ENCODE measurements at places on chromosomes 16 and 17. TPM values are rescaled to one million over a fixed set of nuclear protein-coding genes. Genes with fewer than 3 reads are reported as not detected.
A peak's percentile ranks its signal among the peaks of the same experiment; 100 is the strongest.

The PITPNM3 gene
- total RNA-seq: 15.9 TPM

The NPIPB13 gene
- 1.5 TPM for total RNA-seq

The ZNF174 gene
- 13.8 TPM for total RNA-seq

The PRDM7 gene
- not detected for total RNA-seq

The MRM3 gene
- total RNA-seq: 28.9 TPM

The KRTAP3-1 gene
- total RNA-seq: not detected

The SLC13A2 gene
- total RNA-seq: 1.2 TPM

The ARL16 gene
- total RNA-seq: 29.2 TPM

GRCh38 chr17:46963571-46963970 lies 15.5 kb downstream of the RPRML start:
- DNase-seq: no peak

DNA sequence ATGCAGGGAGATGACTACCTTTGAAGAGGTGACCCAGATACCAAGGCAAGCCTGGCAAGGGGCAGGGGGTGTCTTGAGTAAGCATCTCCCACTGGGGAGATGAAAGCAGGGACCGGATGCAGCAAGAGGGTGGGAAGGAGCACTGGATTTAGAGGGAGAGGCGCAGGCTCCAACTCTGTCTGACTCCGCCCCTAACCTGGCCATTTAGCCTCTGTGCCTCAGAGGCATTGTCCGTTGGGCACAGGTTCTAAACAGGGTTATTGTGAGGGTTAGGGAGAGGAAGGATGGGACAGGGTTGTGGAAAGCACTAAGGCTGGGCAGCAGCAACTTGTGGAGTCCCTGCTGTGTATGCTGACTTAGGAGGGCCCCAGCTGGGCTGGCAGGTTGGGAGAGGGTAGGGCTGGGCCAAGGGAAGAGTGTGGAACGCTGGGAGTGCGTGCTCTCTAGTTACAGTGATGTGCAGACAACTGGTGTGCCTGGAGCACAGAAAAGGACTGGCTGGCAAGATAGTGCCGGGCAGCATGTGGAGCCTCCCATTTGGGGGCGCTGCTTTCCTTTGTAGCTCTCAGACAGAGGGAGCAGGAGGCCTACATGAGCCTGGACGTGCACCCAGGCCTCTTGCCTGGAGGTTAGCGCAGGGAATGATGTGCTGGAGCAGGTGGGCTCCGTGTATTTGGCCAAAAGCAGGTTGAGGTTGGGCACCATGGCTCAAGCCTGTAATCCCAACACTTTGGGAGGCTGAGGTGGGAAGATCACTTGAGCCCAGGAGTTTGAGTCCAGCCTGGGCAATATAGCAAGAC lies 26.2 kb downstream of the TBX2 start:
- DNase-seq: no peak

DNA sequence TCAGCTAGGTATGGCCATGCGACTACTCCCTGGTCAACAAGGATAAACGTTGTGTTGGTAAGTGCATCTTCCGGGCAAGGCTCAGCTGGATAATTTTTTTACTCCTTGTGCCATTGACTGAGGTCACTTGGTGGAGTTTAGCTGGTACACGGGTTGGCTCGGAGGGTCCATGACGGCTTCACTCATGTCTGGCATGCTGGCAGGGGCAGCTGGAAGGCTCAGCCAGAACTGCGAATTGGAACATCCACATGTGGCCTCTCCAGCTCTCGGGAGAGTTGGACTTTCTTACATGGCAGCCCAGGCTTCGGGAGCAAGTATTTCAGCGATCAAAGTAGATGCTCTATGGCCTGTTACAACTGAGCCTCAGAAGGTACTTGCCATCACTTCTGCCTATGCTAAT lies 31.5 kb upstream of the CRYBA1 start:
- DNase-seq: peak; percentile 62

DNA sequence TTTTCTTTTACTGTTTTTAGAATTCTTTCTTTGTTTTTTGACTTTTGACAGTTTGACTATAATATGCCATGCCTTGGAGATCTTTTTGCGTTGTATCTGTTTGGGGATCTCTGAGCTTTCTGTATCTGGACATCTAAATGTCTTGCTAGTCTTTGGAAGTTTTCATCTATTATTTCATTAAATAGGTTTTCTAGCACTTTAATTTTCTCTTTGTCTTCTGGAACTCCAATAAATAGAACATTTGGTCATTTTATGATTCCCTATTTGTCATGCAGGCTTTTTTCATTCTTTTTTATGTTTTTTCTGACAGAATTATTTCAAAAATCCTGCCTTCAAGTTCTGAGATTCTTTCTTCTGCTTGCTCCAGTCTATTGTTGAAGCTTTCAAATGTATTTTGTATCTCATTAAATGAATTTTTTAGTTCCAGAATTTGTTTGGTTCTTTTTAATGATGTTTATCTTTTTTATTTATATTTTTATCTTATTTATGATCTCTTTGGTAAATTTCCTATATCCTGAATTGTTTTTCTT lies 201.4 kb downstream of the CHD9NB start:
- no peak for DNase-seq

DNA sequence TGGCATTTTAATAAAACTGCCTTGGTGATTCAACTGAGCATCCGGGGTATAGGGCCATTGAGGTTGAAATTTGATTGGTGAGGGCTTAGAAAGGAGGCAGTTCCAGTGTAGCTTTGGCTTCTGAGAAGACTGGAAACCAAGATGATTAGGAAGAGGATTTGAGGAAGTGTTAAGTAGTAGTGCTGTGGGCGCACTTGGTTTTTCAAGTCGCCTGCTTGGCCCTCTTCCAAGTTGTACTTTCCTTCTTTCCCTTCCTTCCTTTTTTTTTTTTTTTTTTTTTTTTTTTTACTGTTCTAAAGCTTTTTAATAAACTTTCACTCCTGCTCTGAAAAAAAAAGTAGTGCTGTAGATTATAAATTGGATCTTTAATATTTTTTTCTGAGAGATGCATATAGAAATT lies 320.5 kb downstream of the UTP18 start:
- no peak for DNase-seq

DNA sequence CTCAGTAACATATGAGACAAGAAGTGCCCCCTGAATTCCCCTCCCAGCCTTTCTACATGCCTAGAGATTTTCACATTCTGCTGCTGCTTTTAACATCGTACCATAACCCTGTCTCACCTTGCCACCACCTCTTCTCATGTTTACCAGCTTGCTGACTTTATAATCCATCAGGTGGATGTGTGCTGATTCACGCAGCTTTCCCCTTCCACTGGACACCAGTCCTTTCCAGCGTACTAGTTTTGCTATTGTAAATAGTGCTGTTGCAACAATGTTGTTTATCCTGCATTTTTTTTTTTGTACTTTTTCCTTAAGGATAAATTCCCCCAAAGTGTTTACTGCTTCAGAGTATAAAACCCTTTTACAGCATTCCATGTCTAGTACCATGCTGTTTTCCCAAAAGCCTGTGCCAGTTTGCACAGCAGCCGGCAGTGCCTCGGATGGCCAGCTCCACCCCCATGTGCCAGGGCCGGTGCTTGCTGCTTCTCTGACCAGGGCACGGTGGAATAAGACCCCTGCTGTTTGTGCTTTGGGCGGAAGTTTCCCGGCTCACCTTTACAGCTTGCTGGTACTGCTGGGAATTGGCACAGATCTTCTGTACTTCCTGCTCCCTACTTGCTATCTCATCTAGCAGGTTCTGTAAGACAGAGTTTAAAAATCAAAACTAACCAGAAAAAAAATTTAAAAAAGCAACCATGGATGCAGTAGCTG lies 41.3 kb downstream of the UBN1 start:
- DNase-seq: no peak

DNA sequence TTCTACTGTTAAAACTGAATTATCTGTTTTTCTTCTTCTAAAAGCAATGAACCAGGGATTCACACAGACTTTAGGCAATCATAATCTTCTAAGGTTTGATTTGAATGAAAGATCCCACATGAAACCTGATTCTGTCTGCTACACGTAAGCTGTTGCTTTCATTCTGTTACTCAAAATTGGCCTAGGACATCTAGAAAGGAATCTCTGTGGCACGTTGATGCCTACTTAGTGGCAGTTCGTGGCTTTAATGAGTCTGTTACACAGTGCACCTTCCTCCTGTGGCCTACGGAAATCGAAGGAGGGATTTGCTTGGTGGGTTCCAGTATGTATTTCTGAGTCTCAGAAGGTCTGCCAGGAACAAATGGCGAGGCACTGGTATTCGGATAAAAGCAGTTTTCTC lies 489.4 kb upstream of the HSBP1 start:
- no peak for DNase-seq

- DNase-seq: no peak
Observed at GRCh38 chr16:31508706-31509195, 560 bp upstream of the RUSF1 start.

- no peak for DNase-seq
Observed at GRCh38 chr16:10097271-10097670, 85.0 kb downstream of the GRIN2A start.

- DNase-seq: no peak
Observed at GRCh38 chr17:35297666-35298065, 54.8 kb downstream of the SLFN5 start.

GRCh38 chr17:6867849-6868248 lies 36.3 kb upstream of the TEKT1 start:
- no peak for DNase-seq

- no peak for DNase-seq
Observed at GRCh38 chr17:38685491-38685890, 10.7 kb upstream of the EPOP start.

GRCh38 chr16:85461022-85461813 lies 151.9 kb upstream of the GSE1 start:
- no peak for DNase-seq
